Activated T-cell treated with anti-CD3 and anti-CD28 coated beads for 24 hours (primary cell): ENCODE measurements at places on chromosomes 3 and 15.

DNA sequence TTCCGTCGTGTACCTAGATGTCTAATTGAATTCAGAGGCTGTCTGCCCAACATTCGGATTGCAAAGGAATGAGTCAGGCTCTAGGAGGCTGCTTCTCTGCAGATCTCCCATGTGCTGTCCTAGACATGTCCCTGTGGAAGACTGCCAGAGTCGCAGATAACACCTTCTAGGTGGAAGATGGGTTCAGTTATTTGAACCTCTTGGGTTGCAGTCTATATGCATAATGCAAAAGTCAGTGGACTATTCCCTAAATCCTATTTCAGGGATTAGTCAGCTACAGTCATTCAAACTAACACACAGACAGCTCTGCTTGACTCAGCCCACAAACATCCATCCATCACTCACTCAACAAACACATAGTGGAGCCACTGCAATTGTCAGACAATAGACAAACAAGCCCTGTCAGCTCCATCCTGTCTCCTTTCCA, 300.0 kb upstream of the CTNNB1 start:
- DNase-seq = no peak

GRCh38 chr15:41655716-41656115, 4.5 kb upstream of the MGA start:
- no peak for DNase-seq

DNA sequence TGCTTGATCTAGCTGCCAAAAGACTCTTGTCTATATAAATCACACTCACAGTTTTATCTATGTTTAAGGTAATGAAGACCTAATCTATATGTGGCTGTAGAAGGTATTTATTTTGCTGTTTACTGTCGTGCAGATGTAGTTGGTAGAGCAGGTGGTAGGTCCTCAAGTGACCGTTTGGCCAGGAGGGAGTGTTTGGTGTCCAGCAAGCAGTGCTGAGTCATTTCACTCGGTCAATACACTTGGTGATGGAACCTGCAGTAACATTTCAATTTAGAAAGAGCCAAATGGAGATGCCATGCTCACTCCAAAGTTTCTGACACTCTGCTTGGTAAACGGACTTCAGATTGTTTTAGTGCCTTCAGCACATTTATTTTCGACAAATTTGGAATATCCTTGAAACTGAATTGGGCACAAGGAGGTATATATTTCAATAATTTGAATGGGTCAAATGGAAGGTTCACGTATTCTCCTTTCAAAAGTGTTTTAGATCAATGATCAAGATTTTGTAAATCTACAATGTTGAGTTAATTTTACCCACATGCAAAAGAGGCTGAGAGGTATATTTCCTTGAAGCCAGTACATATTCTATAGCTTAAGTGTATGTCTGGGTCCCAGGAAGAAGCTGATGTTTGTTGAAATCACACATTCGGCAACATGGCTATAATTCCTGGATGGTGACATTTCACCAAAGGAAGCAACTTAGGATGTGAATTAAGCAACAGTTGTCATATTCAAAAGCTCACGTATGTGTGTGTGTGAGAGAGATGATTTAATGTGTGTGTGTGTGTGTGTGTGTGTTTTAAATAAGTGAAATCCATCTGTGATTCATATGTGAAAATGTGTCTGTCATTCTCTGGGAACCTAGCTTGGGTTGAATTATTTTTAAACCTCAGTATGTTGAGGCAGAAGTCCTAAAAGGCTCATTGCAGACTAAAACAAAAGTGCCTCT, 7.7 kb upstream of the CX3CR1 start:
- DNase-seq = no peak

DNA sequence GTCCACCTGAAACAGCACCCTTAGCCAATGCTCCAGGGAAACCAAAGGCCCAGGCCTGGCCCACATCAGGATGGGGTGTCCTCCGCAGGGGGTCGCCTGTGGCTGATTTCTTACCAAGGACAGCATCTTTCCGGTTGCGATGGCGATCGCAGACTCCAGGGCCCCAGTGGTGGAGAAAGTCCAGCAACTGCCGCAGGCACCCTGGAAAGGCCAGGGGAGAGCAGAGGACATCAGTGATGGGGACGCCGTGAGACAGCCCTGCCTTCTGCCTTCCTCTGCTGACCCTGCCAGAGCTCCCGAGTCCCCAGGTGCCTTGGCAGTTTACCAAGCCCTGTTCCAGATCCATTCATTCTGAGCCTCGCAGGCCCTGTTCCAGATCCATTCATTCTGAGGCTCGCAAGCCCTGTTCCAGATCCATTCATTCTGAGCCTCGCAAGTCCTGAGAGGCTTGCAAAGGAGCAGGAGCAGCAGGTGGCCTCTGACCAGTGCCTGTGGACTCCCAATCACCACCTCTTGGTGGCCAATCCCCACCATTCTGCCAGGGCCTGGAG, 12.5 kb downstream of the CTSH start:
- no peak for DNase-seq

DNA sequence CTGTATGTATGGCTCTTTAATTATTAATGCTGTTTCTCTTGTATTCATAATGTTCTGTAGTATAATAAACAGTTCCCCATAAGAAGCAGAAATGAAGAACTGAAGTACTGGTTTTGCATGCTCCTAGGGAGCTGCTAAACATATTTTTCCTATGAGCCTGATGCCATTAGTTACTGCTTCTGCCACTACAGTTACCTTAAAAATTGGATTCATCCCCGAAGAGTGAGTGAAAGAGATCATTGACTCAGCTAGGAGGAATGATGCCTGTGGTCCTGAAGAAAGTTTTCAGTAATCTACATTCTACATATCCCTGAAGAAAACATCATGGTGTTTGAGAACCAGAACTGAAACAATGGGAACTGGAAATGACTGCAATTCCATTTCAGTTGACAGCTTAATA, 37.1 kb upstream of the ST3GAL6 start:
- DNase-seq = no peak

GRCh38 chr3:126541628-126542339, 16.9 kb downstream of the C3orf22 start:
- DNase-seq = no peak

DNA sequence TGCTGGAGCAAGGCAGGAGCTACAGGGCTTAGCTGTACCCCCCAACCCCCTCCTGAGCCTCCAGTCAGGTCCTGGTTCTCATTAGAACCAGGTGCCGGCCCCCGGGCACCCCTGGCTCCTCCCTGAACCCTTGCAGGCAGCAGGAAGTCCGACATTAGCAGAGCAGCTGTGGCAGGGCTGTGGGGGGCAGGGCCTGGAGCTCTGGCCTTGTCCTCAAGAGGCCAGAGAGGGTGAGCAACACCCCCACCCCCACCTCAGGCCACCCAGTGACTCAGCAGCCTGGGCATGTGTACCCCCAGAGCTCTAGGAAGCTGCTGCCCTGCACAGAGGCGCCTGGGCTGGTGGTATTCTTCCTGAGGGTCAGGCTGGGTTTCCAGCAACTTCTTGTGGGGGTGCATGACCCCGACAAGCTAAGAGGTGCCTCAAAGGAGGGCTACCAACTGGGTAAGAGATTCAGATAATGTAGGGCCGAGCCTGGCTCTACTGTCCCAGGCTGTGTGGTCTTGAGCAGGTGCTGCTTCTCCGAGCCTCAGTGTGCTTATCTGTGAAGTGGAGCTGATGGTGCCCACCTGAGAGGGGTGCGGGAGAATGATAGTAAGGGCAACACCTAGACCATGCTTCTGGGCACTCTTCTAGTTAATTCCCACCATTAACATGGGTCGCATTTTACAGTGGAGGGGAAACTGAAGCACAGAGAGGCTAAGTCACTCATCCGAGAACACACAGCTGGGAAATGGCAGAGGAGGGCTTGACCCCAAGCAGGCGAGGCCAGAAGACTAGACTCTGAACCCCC, 16.0 kb downstream of the H1-8 start:
- DNase-seq = no peak

- no peak for DNase-seq
These were observed 44.9 kb upstream of the RAB6B start for GRCh38 chr3:133940536-133940935.

DNA sequence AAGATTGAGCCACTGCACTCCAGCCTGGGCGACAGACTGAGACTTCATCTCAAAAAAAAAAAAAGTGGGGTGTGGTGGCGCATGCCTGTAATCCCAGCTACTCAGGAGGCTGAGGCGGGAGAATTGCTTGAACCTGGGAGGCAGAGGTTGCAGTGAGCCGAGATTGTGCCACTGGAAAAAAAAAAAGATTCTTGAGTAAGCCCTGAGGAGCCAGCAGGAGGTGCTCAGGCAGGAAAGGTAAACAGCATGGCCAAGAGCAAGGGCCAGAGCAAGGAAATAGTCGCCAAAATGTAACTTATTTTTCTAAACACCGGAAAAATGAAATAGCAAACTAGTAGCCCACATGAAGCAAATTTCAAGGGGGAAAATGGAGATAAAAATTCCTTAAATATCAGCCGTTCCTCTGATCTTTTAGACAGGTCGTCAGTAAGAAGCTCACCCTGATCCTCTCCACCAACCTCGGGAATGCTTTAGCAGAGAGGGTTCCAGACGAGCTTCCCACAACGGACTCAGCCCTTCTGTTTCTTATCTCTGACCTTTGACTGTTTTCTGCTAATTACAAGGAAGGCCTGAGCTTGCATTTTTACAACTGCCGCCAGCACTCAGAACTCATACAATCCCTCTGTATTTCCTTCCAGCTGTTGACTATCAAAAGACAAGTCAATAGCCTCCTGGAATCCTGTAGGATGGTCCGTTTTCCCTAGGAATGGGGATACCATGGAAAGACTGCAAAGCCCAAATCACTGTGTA, 45.0 kb upstream of the AKAP13 start:
- DNase-seq = no peak

DNA sequence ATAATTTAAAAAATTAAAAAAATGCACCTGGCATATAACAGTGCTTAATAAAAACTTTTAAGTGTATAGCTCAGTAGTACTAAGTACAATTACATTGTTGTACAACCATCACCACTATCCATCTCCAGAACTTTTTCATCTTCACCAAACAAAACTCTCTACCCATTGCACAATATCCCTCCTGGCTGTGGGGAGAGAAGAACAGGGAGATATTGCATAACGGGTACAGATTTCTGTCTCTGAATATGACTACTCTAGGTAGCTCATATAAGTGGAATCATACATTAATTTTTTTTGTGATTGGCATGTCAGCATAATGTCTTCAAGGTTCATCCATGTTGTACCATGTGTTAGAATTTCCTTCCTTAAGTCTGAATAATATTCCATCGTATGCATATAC, 91.0 kb upstream of the PLAAT1 start:
- DNase-seq = no peak

DNA sequence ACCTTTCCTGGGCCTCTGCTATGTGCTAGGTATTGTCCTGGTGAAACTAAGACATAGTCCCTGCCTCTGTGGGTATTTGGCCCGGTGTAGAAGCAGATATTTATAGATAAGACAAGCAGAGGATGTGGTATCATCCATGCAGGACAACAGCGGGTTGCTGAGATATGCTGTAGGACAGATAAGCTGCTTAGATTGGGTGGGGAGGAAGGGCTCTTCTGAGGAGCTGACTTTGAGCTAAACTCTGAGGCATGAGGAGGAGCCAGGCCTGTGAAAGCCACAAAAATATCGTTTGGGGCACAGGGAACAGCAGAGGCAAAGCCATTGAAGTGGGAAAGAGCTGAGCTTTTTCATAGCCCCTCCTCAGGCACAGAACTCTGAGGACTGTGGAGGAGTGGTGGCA, 492.5 kb upstream of the CFAP20DC start:
- no peak for DNase-seq

DNA sequence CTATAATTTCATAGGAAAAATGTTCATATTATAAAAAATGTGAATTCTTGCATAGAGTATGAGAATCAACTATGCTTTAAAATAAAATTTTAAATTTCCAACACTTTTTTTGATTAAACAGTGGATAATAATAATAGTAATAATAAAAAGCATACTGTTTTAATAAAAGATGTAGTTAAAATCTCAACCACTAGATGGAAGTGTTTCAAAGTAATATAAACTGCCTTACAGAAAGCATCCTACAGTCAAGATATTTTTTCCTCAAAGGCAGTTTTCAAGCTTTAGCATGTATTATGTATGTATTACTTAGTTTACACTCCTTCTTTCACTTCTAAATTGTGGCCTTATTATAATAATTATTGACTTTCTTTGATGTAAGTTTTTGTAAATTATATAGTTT, 217.5 kb downstream of the CHL1 start:
- no peak for DNase-seq

- no peak for DNase-seq
These were observed 117.8 kb upstream of the LIPC start for GRCh38 chr15:58313810-58314592.

GRCh38 chr3:52004906-52005395, 9.3 kb upstream of the RPL29 start:
- no peak for DNase-seq

DNA sequence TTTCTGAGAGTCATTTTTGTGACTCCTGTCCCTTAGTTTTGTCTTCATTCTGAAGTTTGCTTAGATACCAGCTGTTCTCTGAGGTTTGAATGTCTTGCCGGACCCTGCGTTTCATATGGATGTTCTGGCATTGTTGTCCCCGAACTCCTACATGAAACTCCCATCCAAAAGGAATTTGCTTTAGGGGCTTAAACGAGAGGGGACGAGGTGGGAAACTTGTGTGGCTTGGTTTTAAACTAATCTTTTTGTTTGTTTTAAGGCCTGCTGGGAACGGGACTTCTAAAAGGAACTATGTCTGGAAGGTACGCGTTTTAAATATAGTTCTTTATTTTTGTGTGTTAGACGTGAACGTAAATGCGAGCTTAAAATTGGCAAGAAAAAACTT, 679 bp downstream of the RPL35A start:
- DNase-seq = no peak

GRCh38 chr15:77020348-77021087, 25.6 kb downstream of the PSTPIP1 start:
- no peak for DNase-seq

- DNase-seq = no peak
These were observed 108.3 kb downstream of the SLC49A4 start for GRCh38 chr3:122903171-122903570.

- no peak for DNase-seq
These were observed 141.1 kb upstream of the ZNF385D start for GRCh38 chr3:21892104-21892503.

- no peak for DNase-seq
These were observed 83.8 kb downstream of the PLOD2 start for GRCh38 chr3:146077181-146077580.

GRCh38 chr3:37608061-37608702, 253.5 kb upstream of the CTDSPL start:
- no peak for DNase-seq

- DNase-seq = no peak
These were observed at the start of gene GPR27 for GRCh38 chr3:71753701-71754609. TSS of gene GPR27 (plus strand) at chr3:71753855. CDS start at chr3:71754050, 195 bp downstream.

- DNase-seq = no peak
These were observed 74.8 kb downstream of the NR1I2 start for GRCh38 chr3:119856695-119857094.

DNA sequence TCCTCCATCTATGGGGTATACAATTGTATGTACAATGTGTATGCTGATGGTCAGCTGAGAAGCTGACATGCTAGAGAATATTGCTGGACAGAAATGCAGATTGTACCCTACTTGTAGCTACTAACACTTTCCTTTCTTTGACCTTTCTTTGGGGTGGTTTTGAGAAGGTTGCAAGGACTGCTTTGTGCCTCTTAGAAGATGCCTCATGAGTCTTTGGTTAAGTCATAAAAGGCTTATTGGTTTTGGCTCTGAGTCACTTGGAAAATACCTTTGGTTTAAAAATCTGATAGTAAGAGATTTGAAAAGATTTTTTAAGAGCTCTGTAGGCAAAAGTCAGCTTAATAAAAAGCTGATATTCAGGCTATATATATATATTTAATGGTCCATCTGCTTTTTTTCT, 71.5 kb downstream of the ZMAT3 start:
- DNase-seq = no peak
